Globus pallidus (tissue), 1 donor: ENCODE measurements at places on chromosomes 13 and 19.
A peak's percentile ranks its signal among the peaks of the same experiment; 100 is the strongest.

DNA sequence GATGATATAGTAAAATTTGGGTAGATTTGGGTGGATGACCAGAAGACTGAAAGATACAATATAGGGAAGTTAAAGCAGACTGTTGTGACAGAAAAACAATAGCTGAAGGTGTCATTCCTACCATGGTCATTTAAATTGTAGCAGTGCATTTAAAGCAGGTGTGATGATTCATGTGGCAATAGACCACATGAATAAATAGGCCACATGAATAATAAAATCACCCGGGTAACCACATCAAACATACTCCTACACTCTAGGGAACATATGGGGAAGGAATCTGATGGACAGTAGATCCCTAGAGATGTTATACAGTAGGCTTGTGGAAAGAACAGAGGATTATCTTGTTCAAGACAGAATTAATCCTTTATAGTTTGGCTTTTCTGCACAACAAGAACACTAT lies 392.6 kb downstream of the SLITRK5 start:
- no peak for DNase-seq

DNA sequence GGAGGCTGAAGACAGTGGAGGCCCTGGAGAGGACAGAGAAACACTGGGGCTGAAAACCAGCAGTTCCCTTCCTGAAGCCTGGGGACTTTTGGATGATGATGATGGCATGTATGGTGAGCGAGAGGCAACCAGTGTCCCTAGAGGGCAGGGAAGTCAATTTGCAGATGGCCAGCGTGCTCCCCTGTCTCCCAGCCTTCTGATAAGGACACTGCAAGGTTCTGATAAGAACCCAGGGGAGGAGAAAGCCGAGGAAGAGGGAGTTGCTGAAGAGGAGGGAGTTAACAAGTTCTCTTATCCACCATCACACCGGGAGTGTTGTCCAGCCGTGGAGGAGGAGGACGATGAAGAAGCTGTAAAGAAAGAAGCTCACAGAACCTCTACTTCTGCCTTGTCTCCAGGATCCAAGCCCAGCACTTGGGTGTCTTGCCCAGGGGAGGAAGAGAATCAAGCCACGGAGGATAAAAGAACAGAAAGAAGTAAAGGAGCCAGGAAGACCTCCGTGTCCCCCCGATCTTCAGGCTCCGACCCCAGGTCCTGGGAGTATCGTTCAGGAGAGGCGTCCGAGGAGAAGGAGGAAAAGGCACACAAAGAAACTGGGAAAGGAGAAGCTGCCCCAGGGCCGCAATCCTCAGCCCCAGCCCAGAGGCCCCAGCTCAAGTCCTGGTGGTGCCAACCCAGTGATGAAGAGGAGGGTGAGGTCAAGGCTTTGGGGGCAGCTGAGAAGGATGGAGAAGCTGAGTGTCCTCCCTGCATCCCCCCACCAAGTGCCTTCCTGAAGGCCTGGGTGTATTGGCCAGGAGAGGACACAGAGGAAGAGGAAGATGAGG lies 1.5 kb downstream of the PPP1R15A start:
- peak; percentile 20 for DNase-seq

DNA sequence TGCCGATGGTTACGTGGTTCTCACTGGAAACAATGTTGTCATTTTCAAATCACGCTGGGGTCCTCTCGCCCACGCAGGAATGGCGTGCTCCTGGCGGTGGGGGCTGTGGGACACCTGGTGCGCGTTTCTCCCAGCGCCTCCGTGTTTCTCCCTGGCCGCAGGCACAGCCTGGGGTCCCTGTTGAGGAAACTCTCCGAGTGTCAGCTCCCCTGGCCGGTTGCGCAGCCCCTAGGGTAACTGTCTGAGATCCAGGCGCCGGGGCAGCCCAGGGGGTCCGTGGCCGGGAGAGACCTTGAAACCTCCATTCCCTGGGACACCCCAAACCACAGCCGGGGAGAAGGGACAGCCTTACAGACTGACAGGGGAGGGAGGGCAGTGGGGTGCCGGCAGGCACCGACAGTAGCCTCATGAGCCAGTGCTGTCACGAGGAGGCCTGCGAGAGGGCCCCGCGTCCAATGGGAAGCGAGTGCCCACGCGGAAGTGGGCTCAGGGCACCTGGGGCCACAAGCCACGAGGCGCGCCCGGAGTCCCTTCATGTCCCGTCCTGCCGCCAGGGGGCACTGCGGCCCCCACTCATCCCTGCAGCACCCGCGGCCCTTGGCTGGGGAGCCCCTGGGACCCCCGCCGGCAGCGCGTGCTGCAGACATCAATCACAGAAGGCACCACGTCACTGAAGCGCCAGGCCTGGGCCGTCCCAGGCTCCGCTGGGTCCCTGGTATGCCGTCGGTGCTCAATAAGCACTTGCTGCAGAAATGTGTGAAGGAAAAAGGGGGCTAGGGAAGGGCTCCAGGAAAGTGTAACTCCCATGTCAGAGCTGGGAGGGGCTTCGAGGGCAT lies 9.5 kb downstream of the ADAMTSL5 start:
- peak; percentile 30 for DNase-seq

- DNase-seq, result peak; percentile 73
These were observed 87.6 kb upstream of the SLC15A1 start for GRCh38 chr13:98839856-98840769.

DNA sequence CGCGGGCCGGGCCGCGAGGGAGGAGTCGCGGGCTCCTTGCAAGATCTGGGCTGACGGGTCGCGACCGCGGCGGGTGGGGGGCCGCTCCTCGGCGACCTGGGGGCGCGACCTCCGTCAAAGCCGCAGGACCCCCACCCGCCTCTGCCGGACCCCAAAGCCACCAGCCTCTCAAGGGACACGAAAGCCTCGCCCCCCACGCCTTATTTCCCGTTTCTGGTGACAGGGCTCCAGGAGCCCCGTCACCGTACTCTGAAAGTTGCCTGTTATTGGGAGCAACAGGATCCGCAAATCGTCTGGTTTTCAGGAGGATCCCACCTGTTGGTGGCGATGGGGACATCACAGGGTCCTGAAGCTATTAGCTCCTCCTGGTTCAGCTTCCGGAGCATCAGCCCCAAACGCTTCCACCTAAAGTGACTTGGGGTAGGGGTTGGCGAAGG lies 530 bp downstream of the MAU2 start:
- DNase-seq, result no peak

GRCh38 chr13:109784590-109785140 lies 1.7 kb downstream of the IRS2 start:
- DNase-seq, result peak; percentile 77

- no peak for DNase-seq
These were observed 2.5 kb upstream of the FAM98C start for GRCh38 chr19:38400361-38400760.

DNA sequence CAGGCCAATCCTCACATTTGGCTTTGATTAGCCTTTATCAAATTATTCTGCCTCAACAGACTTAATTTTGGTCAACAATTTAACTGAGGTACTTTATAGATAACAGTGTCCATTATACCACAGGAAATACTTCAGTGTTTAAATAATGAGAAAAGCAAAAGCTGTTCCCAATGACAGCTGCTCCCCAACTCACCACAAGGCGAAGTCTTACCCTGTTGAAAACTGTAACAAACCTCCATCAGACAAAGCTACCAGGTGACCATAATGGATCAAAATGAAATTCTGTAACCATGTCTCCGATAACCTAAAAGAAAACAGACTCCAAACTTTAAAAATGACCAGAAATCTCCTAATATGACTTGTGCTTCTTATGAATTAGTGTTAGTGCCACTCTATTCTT lies 50.3 kb downstream of the ZNF44 start:
- DNase-seq, result no peak

DNA sequence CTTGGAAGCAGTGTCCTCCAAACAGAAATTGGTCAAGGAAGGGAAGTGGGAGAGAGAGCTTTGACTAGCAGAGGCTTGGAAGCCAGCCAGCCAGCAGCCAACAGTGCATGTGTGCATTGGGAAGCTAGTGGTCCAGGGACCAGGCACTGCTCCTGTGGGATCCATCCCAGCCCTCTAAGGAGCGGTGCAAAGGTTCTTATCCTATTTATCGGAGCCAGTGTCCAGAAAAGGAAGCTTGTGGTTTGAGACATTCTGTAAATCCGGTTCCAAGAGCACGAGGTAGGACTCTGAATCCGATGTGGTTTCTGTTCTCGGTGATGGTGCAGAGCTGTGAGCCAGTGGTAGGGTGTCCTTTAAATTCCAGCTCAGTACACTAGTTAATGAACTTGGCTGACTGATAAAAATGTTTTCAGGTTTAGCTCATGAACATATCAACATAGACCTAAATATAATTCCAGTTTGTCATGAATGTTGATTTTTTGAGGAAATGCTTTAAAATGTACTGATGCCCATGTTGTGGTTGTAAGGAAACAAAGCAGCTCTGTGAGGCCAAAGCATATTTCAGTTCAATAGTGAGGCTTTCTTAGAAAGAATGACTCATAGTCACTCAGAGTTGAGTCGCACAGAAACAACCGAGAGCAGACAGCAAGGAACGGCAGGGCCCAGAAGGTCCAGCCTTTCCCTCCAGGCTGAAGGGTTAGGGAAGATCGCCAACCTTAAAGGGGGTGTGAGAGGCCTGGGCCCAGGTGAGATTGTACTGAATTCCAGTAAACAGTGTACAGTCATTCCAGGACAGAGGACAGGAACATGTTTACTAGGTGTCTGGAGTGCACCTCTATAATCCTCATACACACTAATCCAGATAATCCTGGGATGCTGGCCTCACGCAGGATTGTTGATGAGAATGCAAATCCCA lies 21.5 kb upstream of the GARRE1 start:
- DNase-seq, result peak; percentile 84

DNA sequence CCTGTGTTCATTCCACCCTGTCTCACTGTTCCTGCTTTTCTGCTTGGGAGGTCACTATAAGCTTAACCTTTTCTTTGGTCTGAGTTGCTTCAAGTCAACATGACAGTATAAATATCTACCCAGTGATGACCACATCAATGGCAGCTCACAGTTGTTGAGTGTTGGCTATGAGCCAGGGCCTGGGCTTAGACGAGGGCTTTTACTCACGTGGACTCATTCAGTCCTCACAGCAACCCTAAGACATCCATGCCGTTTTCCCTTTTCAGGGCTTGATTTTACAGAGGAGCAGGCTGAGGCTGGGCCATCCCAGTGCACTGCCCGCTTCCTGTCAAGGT lies 10.2 kb upstream of the CCDC97 start:
- no peak for DNase-seq

DNA sequence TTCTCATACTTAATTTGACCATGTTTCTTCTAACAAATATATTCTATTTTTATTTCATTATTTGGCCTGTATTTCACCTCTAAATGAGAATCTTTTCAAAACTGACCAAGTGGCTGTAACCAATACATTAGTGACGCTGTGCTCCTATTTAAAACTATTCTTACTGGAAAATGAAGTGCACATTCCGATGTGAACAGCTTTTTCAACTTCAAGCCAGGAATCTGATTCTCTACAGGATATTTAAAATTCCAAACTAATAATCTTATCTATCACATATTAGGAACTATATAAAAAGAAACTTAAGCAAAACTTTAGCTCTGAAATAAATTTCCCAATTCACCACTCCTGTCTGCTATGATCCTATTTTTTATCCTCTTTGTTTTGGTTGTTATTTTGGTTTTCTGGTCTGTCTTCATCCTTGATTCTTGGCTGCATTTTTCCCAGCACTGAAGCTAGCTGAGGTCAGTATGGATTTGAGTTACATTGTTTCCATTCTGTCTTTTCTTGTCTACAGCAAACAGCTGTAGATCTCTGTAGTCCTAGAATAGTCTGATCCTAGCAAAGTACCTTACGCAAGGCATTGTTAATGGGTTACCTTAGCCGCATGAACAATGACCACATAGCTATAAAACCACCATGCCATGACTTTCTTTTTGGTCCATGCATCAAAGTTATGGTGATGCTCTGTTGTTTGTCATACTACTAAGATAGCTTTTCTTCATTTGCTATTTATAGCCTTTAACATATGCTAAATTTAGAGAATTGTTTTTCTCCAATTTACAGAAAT lies 748.6 kb upstream of the SPRY2 start:
- no peak for DNase-seq
